ENCODE measurements at places on chromosomes 4 and X. TPM values are rescaled to one million over a fixed set of nuclear protein-coding genes. Genes with fewer than 3 reads are reported as not detected.

Gene FBXW7
- total RNA-seq = 61.1 TPM

DNA sequence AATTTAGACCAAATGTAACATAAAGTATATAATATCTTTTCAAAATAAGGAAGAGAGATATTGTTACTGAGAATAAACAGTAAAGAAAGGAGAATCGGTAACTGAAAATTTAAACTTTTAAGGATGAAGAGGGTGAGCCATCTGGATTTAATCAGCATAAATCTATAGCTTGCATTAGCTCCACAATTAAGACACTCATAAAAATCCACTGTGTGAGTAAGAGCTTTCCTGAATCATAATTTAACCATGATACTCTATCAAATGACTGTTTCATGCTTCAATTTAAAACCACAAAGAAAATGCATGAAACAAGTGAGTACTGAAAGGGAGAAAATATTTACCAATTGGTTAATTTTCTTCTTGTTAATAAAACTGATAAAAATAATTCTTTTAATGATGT is 951.5 kb upstream of the SLIT2 start:
- no peaks in the 10 kb centered on the region for H3K27me3 ChIP-seq
- no peak overlapping the region for H3K27ac ChIP-seq
- H3K36me3 ChIP-seq = no peaks in the 10 kb centered on the region
- no peak for DNase-seq

DNA sequence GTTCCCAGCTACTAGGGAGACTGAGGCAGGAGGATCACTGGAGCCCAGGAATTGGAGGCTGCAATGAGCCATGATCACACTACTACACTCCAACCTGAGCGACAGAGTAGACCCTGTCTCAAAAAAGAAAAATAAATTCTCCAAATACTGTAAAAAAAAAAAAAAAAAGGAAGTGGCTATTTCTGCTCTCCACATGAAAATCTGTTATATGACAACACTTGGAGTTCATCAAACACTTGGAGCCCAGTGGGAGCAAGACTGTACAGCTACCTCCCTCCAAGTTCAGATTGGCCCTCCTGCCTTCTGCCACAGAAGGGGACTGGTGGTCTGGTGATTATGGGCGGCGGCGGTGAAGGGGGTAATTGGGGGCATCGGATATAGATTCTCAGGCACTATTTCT is 9.0 kb upstream of the CLDN34 start:
- H3K27me3 ChIP-seq = no peaks in the 10 kb centered on the region
- H3K4me1 ChIP-seq = no peaks in the 10 kb centered on the region
- H3K36me3 ChIP-seq = no peaks in the 10 kb centered on the region
- H3K4me3 ChIP-seq = no peak overlapping the region
- no peak for DNase-seq
- H3K27ac ChIP-seq = no peak overlapping the region

Gene ANXA3
- total RNA-seq = 11.8 TPM

Gene LDB2
- 70.0 TPM for total RNA-seq

Gene TRPC5OS
- not detected for total RNA-seq

DNA sequence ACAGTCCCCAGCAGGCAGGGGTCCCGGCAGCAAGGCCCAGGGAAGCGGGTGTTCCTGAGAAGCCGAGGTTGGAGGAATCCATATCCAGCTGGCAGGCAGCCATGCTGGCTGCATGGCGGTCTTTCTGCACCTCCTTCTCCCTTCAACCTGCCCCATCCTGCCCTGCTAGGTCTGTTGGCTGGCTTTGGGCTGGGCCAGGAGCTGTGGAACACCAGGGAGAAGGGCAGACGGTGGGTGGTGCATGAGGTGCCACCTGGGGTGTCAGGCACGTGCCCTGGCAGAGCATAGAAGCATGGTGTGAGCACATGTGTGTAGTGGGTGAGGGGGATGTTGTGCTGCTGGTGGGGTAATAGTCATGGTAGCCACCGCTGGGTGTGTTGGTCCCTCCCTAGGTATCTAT is 150.1 kb downstream of the PJA1 start:
- peak; percentile 85 for DNase-seq
- H3K27me3 ChIP-seq = no peaks in the 10 kb centered on the region
- H3K27ac ChIP-seq = peak overlapping the region; percentile 26
- no peak overlapping the region for H3K4me3 ChIP-seq
- peaks cover 16% of the 10 kb centered on the region for H3K4me1 ChIP-seq

Gene ZNF157
- total RNA-seq = not detected

Data from vagina (tissue), 2 donors.